ENCODE measurements at places on chromosomes 12 and 14.
A peak's percentile ranks its signal among the peaks of the same experiment; 100 is the strongest.

DNA sequence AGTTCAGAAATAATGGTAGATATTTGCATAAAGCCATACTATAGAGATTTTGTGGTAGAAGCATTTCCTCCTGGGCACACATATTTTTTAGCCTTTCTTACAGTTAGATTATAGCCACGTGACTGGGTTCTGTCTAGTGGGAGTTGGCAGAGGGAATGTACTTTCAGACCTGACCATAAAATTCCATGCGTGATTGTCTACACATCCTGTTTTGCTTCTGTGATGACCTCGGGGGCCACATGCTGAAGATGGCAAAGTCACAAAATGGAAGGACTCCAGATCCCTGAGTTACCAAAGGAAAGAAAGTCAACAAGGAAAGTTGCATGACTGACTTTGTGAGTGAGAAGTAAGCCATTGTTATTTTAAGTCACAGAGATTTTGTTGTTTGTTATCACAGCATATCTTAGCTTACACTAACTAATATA lies 14.6 kb upstream of the MIA2 start:
- DNase-seq = no peak

DNA sequence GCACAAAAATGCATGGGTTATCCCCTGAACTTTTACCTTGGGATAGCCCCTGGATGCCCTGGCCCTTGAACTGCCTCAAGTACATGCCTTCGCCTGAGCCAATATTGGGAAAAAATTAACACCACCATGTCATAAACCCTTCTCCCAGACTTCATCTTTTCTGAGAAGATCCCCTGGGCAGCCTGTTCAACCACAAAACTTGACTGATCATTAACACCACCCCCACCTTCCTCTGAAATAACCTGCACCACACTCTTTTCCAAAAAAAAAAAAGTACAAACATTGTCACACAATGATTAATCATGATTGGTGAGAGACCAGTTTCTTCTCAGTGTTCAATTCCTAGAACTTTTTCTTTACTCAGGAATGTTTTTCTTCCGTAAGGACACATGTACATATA lies 217.9 kb downstream of the PAX9 start:
- no peak for DNase-seq

- DNase-seq = no peak
Observed at GRCh38 chr12:43462741-43463140, 89.3 kb downstream of the ADAMTS20 start.

GRCh38 chr12:76234741-76235140 lies 113.5 kb downstream of the BBS10 start:
- no peak for DNase-seq

DNA sequence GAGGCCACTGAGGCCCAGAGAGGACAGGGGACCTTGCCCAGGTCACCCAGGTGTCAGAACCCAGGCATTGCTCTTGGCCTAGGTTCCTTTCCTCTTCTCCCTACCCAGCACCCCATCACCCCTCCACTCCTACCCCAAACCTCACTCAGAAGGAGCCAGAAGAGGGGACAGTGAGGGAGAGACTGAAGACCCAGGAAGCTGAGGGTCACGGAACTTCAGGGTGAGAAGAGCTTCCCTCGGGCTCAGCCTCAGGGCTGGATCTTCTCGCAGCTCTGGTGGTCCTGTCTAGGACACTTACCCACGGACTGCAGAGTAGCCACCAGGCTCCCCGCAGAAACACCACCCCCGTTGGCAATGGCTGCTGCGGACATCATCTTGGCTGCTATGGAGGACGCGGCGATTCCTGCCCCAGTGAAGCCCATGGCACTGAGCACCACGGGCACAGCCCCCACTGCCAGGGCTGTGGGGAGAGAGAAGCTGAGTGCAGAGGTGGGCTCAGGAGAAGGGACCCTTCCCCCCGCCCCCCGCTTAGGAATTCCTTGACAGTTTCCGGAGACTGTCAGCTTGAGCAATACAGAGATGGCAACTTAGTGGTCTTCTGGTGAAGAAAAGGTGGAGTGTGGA lies 1.1 kb downstream of the IFI27L2 start:
- no peak for DNase-seq

- DNase-seq = peak; percentile 85
Observed at GRCh38 chr14:59728304-59728703, 142.3 kb downstream of the RTN1 start.

GRCh38 chr12:67784831-67785230 lies 136.3 kb downstream of the DYRK2 start:
- no peak for DNase-seq

- peak; percentile 83 for DNase-seq
Observed at GRCh38 chr14:35385042-35385839, 19.3 kb downstream of the NFKBIA start.

- no peak for DNase-seq
Observed at GRCh38 chr14:88815980-88816379, 8.5 kb upstream of the TTC8 start.

DNA sequence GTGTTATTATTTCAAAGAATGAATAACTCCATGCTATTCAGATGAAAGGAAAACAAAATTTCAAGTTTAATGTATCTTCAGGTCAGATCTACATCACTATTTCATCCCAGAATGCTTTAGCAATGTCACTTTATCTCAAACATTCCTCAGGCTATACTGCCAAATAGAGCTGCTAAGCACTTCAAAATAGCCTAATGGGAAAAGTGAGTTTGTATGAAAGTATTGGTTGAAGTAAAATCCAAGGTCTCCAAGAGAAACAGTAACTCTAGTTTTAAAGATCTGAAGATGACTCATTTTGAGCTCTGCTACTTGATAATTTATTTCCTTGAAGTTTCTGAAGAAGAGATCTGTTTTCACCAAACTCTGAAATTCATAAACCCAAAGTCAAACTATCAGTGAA lies 466.2 kb upstream of the FOXG1 start:
- DNase-seq = no peak

DNA sequence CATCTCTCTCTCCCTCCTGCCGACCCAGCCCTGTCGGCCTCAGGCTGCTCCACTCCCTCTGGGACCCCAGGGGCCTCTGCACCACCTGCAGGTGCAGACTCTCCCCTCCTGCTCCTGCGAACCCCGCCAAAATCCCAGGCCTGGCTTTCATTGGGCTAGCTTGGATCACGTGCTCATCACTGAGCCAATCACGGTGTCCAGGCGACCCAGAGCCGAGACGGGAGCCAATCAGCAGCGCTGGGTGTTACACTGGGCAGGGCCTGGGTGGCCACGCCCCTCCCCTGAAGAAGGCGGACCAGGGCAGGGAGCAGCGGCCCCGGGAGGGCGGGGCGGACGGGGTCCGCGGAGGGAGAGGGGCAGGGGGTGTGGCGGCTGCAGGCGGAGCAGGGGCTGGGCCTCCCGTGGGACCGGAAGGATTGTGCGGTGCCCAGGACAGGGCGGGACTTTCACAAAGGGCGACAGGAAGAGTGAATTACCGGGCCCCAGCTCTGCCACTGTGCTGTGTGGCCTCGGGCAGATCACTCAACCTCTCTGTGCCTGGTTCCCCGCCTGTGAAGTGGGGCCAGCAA lies 66.6 kb upstream of the FBRSL1 start:
- DNase-seq = no peak

- DNase-seq = peak; percentile 57
Observed at GRCh38 chr12:109264095-109264942, 44.8 kb downstream of the FOXN4 start.

- no peak for DNase-seq
Observed at GRCh38 chr14:105329411-105330150, 15.0 kb downstream of the PACS2 start.

DNA sequence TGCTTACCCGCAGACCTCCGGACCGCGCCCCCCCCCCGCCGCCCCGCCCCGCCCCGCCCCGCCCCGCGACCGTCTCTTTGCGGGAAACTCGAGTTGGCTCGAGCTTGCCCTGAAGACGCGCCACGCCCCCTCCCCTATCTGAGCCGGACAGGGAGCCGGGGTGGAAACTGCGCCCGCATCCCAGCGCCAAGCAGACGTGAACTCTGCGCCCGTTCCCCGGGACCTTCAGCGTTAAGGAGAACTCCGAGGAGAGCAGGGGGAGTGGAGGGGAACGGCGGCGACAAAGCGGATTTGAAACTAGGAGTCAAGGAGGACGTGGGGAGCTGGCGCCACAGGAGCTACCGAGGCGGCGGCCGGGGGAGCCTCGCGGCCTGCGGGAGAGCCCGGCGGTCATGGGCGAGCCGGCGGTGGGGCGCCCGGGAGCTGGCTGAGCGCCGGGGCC lies at the start of gene KCNK13:
KCNK13 (plus strand) TSS at position 310 of the 442 bp plus-strand sequence. CDS start 212 bp downstream, outside the sequence.
- DNase-seq = peak; percentile 12

- no peak for DNase-seq
Observed at GRCh38 chr12:45389426-45389825, 173.5 kb downstream of the ANO6 start.

GRCh38 chr14:95953111-95953724 lies 76.6 kb downstream of the TUNAR start:
- no peak for DNase-seq

GRCh38 chr12:89427508-89428156 lies 75.3 kb upstream of the DUSP6 start:
- DNase-seq = no peak

GRCh38 chr12:122517877-122518276 lies 8.9 kb downstream of the RSRC2 start:
- DNase-seq = no peak

- DNase-seq = peak; percentile 16
Observed at GRCh38 chr14:26370115-26370514, 227.7 kb downstream of the NOVA1 start.

DNA sequence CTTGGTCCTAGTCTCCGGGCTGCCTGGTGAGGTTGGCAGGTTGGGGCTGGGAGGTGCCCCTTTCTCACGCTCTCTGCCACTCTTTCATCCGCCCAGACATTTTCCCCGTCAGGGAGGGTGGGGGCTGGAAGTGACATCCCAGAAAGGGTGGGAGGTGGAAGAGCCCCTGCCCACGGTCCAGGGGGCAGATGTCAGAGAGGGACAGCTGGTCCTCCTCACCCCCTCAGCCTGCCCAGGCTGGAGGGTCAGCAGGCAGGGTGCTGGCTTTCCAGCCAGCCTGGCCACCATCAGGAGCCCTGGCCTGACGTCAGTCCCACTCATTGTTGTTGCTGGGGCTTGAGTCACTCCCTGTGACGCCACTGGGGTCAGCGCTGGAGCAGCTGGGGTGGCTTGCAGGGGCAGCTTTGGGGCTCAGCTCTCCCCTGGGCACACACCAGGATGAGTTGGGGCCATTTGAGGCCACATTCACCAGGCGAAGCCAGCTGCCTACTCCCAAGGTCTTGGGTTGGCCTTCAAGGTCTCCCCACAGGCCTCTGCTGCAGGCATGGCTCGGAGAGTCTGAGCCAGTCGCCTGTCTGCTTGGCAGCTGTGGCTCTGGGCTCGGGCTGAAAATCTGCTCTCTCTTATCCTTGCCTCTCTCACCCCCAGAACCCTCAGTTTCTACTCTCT lies 5.7 kb upstream of the ATG101 start:
- no peak for DNase-seq

DNA sequence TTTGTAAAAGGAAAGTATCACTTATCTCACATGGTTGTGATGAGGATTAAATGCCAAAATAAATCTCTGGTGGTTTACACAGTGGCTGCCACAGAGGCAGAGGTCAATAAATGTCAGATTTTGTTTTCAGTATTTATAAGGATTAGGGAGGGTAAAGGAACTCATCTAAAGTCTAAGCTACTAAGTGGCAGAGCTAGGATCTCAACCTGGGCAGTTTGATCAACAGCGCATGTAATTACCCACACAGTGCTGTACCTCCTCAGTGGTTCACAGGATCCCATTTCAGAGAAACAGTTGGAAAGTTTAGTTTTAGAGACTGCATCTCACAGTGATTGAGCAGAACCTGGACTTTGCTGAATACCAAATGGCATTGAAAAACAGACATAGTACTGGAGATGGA lies 44.9 kb upstream of the RIC8B start:
- DNase-seq = no peak

- DNase-seq = peak; percentile 14
Observed at GRCh38 chr14:88168498-88169165, 154.4 kb downstream of the KCNK10 start.

GRCh38 chr12:42957561-42958290 lies 368.2 kb upstream of the PRICKLE1 start:
- no peak for DNase-seq

- no peak for DNase-seq
Observed at GRCh38 chr12:6205144-6205539, 4.9 kb downstream of the CD9 start.

GRCh38 chr12:119676022-119676421 lies 8.1 kb downstream of the PRKAB1 start:
- DNase-seq = no peak

- DNase-seq = peak; percentile 18
Observed at GRCh38 chr14:59543873-59544272, 32.7 kb downstream of the CCDC175 start.

DNA sequence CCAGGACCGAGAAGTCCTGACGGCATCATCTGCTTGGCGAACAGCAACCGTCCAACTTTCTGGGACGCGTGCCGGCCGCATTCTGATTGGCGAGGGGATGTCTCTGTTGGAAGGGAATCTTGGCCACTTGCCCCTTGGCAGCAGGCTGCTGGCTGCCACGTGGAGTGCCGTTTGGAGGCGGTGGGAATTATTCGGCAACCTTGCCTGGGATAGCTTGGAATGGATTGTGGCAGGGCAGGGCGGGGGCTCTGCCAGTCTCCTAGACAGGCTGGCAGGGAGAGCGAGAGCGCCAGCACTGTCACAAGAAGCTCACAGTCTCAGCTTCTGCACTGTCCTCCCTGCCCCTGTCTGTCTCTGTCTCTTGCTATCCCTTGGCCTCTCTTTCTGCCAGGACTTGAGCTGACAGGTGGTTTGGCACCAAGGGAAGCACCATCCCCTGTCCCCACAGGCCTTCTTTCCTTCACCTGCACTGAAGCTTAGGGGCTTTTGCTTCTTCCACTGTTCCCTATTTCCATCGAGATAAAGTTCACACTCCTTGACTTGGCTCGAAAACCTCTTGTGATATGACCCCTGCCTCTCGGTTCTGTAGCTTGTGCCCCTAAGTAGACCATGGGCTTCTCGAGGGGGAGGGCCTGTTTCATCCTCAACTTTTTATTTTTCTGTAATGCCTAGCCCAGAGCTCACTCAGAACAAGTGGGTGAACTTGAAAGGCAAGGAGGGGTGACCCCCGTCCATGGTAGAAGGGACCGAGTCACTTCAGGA lies 201.9 kb downstream of the PHETA1 start:
- DNase-seq = no peak

- DNase-seq = peak; percentile 76
Observed at GRCh38 chr14:77041881-77042545, 13.5 kb upstream of the IRF2BPL start.

- no peak for DNase-seq
Observed at GRCh38 chr14:61663312-61663979, 31.9 kb upstream of the HIF1A start.

- DNase-seq = no peak
Observed at GRCh38 chr14:95700221-95700976, 13.5 kb downstream of the TCL1A start.
